NCI-H524 (cell line): ENCODE measurements at places on chromosomes 1 and 21.
A peak's percentile ranks its signal among the peaks of the same experiment; 100 is the strongest.

- no peak for DNase-seq
Observed at GRCh38 chr21:45256912-45257672, 30.6 kb downstream of the POFUT2 start.

GRCh38 chr1:74504933-74505512 is 7.4 kb downstream of the LRRC53 start:
- no peak for DNase-seq

- DNase-seq: no peak
Observed at GRCh38 chr1:6922096-6922931, 137.1 kb downstream of the CAMTA1 start.

DNA sequence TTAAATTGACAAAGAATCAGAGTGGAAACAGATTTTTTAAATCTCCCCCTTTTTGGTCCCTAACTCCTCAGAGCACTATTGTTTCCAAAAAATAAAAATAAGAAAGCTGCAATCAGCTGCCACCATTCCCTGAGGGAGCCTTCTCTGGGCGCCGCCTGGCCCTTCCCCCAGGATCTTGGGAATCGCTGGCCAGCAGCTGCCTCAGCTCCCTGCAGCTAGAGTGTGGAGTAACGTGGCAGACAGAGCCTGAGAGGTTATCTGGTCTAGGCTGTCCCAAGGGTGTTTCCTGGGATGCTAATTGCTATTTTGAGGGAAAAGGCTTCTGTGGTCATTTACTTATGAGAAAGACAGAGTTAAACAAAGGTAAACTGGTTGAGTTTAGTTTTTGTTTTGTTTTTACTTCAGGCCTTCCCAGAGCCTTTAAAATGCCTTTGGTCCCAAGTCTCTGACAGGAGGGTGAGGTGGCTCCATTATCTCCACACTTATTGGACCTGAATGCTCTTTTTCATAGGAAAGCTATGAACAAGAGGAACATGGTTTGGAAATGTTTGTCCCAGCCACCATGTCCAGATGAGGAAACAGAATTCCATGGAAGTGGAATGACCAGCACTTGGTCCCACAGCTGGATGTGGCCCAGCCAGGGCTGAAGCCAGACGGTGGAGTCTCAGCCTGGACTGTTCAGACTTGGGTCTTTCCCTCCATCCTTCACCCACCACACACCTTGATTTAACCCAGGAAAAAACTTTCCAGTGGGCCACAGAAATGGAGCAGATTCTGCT is 14.1 kb upstream of the KIAA1614 start:
- no peak for DNase-seq

GRCh38 chr1:185537596-185537995 is 196.6 kb upstream of the HMCN1 start:
- no peak for DNase-seq

DNA sequence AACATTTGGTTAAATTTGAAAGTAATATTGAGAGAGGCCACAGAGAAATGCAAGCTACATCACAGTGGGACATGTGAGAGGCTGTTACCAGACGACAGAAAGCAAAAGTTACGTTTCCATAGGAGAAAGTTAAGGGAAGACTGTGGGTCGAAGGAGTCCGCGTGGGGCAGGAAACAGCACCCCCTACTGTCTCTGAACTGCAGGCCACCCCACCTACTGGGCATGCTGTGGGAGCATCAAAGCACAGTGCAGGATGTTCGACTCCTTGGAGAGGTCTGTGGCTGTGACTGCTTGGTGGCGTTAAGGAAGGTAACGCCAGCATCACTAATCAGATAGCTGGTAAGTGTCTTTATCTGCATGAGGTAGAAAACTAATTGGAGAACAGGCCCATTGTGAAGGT is 123.9 kb downstream of the PTBP2 start:
- no peak for DNase-seq

GRCh38 chr1:11768821-11769220 is 6.8 kb downstream of the C1orf167 start:
- DNase-seq: no peak

GRCh38 chr1:3194760-3195479 is 125.9 kb downstream of the PRDM16 start:
- no peak for DNase-seq

- peak; percentile 63 for DNase-seq
Observed at GRCh38 chr1:220655961-220656740, 34.0 kb upstream of the C1orf115 start.

GRCh38 chr1:111354584-111354983 is 63.9 kb downstream of the CHIA start:
- no peak for DNase-seq

DNA sequence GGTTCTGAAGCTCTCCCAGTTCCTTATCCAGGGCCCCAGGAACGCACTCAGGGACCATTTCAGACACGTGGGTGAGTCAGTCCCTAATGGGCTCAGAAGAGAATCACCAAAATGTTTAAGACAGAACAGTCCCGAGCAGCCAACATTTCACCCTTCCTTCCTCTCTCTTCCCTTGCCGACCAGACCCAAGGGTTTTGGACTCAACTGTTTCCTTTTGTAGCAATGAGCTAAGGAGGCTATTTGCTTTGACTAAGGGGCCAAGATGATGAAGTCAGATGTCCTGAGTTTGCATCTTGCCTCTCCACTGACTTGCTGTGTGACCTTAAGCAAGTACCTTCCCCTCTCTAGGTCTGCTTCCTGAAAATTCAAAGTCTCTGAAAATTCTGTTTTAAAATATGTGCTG is 472.3 kb upstream of the VAMP3 start:
- DNase-seq: no peak

DNA sequence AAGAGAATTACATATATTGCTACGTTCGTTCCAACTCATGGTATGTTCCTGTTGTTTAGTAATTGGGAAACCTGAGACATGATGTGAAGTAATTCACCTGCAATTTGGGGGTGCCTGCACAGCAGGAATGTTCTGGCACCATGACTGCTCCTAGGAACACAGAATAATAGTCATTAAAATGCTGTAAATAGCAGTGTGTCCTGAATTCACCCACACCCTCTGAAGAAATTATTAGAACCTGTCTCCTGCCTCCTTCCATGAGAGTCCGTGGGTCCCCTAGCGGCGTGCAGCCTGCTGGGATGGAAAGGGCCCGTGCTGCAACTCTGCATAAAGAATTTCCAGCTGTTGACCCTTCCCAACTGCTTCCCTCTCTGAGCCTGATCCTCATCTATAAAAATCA is 143.1 kb downstream of the PCBP3 start:
- no peak for DNase-seq

- no peak for DNase-seq
Observed at GRCh38 chr1:77400781-77401180, 119.0 kb downstream of the AK5 start.

DNA sequence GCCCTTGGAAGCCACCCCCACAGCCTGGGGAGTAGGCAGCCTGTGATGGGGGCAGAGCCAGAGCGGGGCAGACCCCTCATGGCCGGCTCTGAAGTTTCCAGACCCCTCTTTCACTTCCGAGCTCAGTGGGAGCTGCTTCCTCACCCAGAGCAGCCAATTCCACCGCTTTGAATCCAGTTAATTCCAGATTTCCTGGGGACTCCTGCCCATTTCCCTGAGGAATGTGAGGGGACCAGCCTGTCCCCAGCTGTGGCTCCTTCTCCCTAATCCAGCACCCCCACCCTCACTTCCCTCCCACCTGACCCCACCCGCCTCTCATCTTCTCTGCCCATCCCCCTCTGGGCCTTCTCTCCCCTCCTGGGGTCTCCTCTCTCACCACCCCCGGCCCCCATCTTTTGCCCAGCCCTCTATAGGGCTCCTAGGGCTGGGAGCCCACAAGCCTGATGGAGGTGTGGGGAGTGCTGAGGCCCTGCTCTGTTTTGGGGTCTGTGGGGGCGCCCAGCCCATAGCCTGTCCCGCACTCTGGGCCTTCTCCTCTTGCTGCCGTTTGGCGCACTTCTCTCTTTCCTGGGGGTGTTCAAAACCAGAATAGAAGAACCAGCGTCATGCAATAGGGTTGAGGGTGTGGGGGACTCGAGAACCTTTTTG is 26.2 kb upstream of the TNFRSF1B start:
- DNase-seq: no peak

GRCh38 chr1:95780836-95781235 is 546.8 kb downstream of the RWDD3 start:
- no peak for DNase-seq

GRCh38 chr1:160357286-160358002 is 9.4 kb upstream of the NHLH1 start:
- no peak for DNase-seq

DNA sequence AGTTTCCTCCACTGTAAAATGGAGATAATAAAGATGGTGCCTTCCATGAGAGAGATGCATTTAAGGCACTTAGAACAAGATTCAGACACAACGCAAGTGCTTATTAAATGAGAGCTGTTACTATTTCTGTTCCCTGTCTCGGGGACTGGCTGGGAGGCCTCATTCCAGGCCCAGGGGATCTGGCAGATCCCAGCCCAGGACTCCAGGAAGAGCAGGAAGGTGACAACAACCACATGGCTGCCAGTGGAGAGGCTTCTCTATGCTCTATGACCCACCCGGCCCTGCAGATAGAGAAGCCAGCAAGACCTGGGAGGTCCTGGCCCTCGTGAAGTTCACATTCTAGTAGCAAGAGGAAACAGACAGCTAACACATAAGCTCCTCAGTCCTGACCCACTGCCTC is 175.5 kb downstream of the ACTL8 start:
- no peak for DNase-seq

GRCh38 chr1:152186556-152187285 is 27.7 kb upstream of the RPTN start:
- DNase-seq: no peak

GRCh38 chr1:11500881-11501280 is 21.9 kb downstream of the DISP3 start:
- DNase-seq: no peak

DNA sequence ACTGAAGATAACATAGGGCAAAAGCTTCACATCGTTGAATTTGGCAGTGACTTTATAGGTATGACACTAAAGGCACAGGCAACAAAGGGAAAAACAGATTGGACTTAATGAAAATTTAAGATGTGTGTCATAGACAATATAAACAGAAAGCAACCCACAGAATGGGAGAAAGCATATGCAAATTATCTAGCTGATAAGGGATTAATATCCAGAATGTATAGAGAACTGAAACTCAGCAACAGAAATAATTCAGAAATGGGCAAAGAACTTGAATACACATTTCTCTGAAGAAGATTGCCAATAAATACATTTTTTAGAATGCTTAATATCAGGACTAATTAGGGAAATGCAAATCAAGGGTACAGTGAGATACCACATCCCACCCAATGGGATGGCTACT is 55.2 kb upstream of the ANGPTL1 start:
- DNase-seq: no peak

- no peak for DNase-seq
Observed at GRCh38 chr1:212077028-212077427, 41.5 kb downstream of the DTL start.

- no peak for DNase-seq
Observed at GRCh38 chr1:175649416-175649815, 94.0 kb downstream of the TNR start.

GRCh38 chr1:154430903-154431302 is 25.8 kb downstream of the IL6R start:
- DNase-seq: no peak

DNA sequence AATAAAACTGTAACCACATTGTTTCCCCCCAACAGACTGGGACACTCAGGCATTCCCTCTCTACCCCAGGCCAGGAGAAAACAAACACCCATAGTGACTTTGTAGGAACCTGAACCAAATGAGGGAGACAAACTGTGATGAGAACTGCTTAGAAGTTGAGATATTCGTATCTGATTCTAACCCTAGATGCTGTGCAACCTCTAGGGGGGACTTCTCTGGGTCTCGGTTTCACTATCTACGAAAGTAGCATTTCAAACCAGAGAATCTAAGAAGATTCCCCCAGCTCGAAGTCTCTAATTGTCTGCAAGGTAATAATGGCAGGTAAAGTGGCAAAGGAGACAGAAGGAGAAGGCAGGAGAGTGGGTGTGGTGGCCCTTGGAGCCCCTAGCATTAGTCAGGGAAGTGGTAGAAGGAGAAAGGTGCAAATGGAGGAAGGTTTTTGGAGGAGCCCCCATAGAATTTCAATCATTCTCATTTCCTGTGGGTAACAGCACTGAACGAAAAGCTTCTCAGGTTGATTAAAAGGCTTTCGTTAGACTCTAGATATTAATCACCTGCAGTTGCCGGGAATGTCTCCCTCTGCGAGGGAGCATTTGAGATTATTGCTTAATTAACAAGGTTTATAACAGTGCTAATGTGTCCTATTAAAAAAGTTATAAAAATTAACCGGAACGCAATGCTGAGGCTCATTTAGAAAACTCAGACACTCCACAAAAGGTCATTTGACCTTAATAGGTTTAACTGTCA is 46.4 kb downstream of the BEND5 start:
- no peak for DNase-seq
